ENCODE measurements at places on chromosomes 11 and 22. TPM values are rescaled to one million over a fixed set of nuclear protein-coding genes. Genes with fewer than 3 reads are reported as not detected.

GRCh38 chr22:19674929-19675253, 39.4 kb upstream of the SEPTIN5 start:
- DNase-seq = no peak

Gene MPPED2
- not detected for total RNA-seq

DNA sequence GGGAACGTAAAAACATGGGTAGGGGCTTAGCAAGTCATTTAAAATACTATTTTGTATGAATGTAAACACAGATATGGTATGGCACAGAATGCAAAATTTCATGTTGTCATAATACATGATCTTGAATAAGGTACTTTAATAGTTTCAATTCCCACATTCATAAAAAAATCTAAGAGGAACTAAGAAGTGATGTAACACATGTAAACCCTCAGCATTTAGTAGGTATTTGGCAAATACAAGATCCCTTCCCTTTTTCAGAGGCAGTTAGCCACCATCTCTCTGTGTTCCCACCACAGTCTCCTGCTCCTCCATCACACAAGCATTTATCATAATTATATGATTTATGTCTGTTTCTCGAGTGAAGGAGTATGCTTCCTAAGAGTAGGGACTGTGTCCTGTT, 251.8 kb downstream of the TENM4 start:
- no peak for DNase-seq

- no peak for DNase-seq
Observed at GRCh38 chr22:48141301-48141700, 1378.9 kb downstream of the TBC1D22A start.

DNA sequence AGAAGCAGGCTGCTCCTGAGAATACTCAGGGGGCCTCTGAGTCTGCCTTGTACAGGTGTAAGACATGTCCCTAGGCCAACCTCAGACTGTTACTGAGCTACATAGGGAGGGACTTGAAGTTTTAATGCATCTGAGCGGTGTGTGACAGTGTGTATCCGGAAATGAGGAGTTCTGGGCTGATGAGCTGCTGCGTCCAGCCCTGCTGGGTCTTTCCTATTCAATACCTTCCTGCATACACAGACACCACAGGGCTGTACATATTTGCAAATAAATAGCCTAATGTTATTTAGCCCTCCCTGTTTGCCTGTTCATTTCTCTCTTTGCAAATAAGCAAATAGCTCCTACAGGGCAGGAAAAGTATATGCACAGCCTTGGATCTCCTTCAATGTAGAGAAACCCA, 134.7 kb upstream of the KIRREL3 start:
- DNase-seq = no peak

Gene TTC12
- total RNA-seq = 8.3 TPM

DNA sequence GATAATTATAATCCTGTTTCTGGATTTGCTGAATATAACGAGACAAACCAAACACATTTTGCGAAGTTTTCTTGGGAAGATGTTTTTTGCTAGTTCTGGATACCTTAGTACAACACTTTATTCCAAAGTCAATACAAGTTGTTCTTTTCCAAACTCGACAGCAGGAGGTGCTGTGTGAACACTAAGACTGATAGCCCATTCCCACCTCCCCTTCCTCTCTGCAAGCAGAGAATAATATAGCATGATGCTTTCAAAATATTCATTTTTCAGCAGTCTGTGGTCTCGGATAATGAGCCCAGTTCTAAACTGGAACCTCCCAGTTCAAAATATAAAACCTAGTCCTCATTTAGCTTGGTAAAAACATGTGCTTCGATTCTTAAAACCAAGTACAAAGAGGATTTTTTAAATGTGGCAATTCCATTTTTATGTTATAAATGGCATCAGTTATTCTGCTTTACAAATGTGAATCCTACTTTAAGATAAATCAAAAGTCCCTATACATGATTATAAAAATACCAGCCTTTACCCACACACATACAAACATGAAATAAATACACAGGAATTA, 129.1 kb downstream of the DCDC1 start:
- no peak for DNase-seq

Gene GRM5
- total RNA-seq = not detected

Measured in SJSA1 (cell line).